ENCODE measurements at places on chromosomes 5 and 9.

- DNase-seq = no peak
These were observed 38.7 kb upstream of the PTGS1 start for GRCh38 chr9:122332083-122332482.

DNA sequence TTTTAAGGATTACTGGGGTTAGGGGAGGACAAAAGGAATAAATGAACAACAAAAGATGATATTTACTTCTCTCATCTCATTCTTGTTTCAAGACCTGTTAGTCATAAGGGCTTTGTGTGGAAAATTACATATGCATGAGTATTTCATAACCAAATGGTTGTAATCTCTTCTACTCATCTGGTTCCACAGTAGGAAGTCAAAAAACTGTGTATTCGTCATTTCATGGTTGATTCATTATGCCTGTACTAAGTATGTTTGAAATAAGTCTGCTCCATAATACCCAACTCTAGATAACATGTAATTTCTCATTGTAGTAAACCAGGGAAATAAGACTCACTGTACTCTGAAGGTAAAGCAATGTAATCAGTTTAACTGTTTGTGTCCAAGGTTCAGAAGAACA, 212.9 kb downstream of the ARRDC3 start:
- no peak for DNase-seq

- no peak for DNase-seq
These were observed 73.7 kb downstream of the UBE2QL1 start for GRCh38 chr5:6522331-6522730.

DNA sequence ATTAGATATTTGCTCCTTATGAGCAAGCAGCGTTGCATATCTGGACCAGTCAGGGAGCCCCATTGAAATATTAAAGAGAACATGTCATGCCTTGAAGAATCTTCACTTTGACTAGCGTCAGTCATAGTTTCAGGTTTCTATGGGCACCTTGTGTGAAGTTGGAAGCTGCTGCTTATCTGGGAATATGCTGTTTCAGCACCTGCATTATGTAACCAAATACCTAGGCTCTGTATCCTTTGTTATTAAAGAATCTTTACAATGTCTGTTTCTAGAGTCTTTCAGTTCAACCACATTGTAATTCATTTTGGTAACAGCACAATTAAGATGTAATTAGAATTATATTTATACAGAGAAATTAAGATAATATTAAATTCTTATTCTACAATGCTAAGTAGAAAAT, 818.8 kb upstream of the TYRP1 start:
- DNase-seq = no peak

- no peak for DNase-seq
These were observed 14.8 kb downstream of the RASEF start for GRCh38 chr9:83047839-83048775.

- no peak for DNase-seq
These were observed 117.4 kb upstream of the RORB start for GRCh38 chr9:74379718-74380117.

GRCh38 chr5:172052450-172053236, 46.2 kb upstream of the FBXW11 start:
- no peak for DNase-seq

GRCh38 chr9:123556464-123557435, 200.8 kb downstream of the CRB2 start:
- DNase-seq = no peak

DNA sequence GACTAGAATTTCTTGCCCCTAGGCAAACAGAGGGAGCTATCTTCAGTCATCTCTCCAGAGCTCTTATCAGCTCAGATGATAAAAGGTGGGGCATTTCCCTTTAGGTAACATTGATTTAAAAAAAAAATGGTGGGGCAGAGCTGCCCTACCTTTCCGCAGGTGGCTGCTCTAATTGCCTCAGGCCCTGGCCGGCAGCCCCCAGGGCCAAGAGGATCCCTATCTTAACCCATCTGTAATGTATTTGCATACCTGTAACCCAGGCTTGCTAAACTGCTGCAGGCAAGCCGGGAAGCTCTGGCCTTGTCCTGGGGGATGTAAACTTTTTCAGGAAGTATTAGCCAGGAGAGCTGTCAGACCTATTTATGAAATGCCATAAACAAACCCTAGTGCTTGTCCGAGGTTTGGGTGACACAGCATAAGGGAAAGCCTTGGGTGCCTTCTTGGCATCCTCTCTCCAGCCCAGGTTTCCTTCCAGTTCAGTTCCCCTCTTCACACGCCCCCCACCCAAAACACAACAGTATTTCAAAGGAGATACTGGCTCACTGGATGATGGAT, 20.9 kb upstream of the ZSWIM6 start:
- DNase-seq = no peak

- DNase-seq = no peak
These were observed 10.5 kb downstream of the RPS14 start for GRCh38 chr5:150438873-150439546.

DNA sequence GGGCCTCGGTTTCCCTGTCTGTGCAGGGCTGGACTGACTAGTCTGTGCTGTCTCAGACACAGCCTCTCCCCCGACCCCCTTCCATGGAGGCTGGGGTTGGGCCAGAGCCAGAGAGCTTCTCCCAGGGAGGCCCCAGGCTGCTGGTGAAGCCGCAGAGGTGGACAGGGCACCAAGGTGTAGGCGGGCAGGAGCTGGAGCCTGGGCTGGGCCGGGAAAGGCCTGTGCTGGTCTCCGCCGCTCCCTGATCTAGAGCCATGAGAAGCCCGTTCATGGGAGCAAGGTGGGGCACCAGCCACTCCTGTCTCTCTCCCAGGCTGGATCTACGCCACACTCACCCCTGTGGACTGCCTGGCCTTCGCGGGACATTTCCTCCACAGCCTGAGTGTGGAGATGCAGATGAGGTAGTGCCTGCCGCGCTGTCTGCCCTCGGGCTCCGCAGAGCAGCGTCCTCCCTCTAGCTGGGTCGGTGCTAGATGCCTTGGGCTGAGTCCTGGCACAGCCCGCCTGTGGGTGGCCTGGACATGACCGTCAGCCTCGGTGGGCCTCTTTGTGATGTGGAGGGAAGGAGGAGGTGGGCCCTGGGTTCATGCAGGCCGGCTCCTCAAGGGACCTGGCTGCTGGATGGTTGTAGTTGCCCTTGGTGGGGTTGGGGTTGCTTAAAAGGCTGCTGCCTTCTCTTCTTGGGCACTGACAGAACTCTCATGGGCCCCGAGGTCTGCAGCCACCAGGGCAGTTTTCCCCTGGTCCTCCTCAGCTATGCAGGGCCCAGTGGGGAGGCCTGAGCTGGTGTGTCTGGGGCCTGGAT, 79.4 kb downstream of the PHF2 start:
- no peak for DNase-seq

GRCh38 chr5:14237317-14238086, 94.4 kb downstream of the TRIO start:
- no peak for DNase-seq

- no peak for DNase-seq
These were observed 178.7 kb downstream of the NDUFS4 start for GRCh38 chr5:53739111-53739510.

DNA sequence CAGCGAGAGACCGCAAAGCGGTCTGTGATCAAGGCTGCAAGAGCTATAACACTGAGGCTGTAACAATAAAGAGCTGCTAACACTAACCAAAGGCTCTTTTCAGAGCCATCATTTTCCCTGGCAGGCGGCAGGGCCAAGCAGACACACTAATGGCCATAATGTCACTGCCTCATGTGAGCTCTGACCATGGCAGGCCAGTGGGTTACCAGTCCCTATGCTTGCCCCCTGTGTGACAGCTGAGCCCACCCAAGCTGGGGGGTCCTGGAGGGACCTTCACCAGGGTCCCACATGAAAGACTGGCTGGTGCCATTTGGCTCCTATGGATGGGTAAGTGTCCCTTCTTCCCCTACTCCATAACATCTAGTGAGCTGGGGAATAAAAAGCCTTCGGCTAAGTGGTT, 29.6 kb upstream of the TESK1 start:
- no peak for DNase-seq

DNA sequence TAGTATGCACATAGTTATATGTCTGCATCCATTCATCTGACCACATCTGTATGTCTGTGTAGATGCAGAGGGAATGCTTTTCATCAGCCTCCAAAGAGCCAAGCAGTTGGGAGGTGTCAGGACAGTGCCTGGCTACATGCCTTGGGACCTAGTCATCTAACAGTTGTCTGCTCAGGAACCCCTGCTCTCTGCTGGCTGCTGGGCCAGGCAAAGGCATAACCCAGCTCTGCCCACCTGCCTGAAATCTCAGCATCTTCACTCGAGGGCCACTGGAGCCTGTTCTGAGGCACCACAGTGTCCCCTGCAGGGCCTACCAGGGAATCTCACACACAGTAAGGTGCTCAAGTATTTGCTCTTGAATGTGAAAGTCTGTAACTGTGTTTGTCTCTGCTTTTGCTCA, 3.7 kb downstream of the C9orf50 start:
- DNase-seq = no peak

GRCh38 chr9:32837551-32838058, 54.3 kb downstream of the TMEM215 start:
- DNase-seq = no peak

GRCh38 chr9:126303488-126303887, 23.1 kb upstream of the MVB12B start:
- DNase-seq = no peak

- no peak for DNase-seq
These were observed 24.9 kb upstream of the SLCO6A1 start for GRCh38 chr5:102523541-102524175.

GRCh38 chr5:9686216-9686615, 56.1 kb upstream of the TAS2R1 start:
- DNase-seq = no peak

DNA sequence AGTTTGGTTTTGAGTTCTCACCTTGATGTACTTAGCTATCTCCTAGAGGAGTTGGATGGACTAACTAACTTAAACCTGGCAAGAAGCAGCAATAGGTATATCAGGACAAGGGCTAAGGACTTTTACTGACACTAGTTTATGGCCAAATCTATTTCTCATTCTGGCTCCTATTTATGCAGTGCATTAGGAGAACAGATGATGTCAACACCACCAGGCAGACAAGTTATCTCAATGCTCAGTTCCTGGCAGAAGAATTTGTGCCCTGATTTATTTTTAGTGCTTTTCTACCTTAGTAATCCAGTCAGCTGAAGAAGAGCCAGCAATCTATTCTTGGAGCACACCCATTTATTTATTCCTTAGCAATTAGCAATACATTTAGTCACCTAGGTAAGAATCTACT, 30.7 kb upstream of the MYOT start:
- no peak for DNase-seq

DNA sequence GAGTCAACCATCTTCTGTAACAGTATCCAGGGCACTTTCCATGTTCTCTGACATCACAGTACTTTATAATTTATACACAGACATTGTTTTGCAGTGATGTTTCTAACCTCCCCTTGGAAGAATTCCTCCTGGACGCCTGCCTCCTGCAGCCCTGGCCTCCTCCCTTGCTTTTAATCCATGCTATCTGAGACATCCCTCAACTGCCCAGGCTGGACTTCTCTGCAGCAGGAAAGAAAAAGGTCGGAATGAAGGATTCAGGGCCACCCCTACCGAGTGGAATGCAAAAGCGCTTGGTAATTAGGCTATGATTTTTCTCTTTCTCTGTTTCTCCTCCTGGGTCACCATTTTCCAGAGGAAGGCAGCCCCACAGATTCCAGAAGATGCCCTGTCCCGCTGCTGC, 47.0 kb upstream of the SHC3 start:
- DNase-seq = no peak

GRCh38 chr5:120098902-120099535, 365.1 kb upstream of the PRR16 start:
- no peak for DNase-seq

DNA sequence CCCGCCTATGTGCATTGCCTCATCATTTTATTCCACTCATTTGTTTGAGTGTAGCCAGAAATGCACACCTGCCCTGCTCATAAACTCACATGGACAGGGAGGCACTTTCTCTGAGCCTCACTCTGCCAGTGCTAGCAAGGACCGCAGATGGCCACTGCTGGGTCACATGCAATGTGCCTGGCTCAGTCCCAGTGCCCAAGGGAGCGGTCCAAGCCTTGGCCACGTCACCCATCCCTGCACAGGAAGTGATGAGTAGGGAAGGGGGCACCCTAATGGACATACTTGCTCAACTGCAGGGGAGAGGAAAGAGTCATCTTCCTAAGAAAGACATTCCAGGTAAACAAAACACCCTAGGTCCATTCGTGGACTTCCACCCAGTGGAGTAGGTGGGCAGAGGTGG, 630.9 kb downstream of the IRX1 start:
- no peak for DNase-seq

DNA sequence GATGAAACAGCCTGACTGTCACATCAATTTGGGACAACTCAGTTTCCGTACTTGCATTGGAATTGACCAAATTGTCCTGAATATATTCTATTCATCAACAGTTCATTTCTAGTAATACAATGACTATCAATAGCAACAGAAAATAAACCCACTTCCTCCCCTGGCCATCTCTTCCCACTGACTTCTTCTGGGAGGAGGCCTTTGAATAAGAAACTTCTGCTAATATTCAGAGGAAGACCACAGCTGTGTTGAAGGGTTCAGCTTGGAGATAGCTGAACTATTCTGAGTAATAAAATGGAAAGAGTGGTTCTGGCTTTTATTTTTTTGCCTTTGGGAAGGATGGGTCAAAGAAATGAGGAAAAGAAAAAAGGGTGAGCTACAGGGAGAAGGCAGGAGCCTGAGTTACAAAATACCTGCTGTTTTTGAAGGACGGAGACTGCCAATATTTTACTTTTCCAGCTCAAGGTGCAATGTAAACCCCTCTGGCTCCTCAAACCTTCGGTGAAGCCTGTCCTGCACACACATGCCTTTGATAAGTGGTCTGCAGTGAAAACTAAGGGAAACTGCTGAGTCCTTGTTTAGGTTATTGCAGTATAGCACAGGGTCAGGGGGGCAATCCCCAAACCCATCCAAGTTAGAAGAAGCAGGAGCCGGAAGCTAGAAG, 29.9 kb downstream of the FYB1 start:
- DNase-seq = no peak

- DNase-seq = no peak
These were observed 293.4 kb upstream of the PTGER4 start for GRCh38 chr5:40386289-40386688.

GRCh38 chr9:136219276-136219675, 14.3 kb upstream of the LHX3 start:
- DNase-seq = no peak

- no peak for DNase-seq
These were observed 77.3 kb upstream of the ATP10B start for GRCh38 chr5:160929360-160929759.

- no peak for DNase-seq
These were observed 470.5 kb downstream of the PDE4D start for GRCh38 chr5:59423021-59423420.

- DNase-seq = no peak
These were observed 48.8 kb downstream of the FANCC start for GRCh38 chr9:95268681-95269080.

GRCh38 chr9:127078336-127078735, 44.1 kb downstream of the ANGPTL2 start:
- no peak for DNase-seq

DNA sequence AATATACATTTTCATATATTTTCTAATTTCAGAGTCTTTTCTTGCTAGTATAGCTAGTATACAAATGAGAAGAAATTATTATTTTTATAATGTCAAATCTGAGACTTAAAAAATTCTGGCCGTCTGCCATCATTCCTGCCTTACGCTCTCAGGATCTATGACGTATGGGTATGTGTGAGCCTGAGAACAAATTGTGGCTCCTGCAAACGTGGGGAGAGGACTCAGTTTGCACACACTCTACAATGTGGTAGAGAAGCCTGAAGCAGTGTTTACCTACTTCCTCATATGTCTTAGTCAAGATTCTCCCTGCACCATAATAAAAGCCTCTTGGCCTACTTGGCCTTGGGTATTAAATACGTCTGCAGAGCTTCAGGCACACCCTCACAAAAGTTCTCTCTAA, 825.4 kb downstream of the SEMA5A start:
- no peak for DNase-seq
